ENCODE measurements at places on chromosomes 11 and 22.
A peak's percentile ranks its signal among the peaks of the same experiment; 100 is the strongest.

GRCh38 chr11:16195651-16196050, 160.7 kb downstream of the SOX6 start:
- DNase-seq, result no peak

DNA sequence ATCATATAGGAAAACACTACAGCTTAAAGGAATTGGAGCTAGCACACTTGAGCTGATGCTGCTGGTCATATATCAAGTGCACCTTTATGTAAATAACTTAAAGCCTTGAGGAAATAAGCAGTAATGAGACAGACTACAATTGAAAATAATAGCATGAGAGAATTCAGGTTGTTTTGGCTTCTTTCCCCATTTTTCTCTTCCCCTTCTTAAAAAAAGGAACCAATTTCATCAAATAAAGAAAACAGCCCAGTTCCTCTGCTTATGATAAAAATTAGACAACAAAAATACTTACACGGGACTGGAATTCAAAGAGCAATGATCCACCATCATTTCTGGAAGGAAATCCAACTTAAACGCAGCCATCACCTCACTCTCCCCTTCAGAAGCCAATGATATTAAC, 50.2 kb upstream of the RAPSN start:
- no peak for DNase-seq

DNA sequence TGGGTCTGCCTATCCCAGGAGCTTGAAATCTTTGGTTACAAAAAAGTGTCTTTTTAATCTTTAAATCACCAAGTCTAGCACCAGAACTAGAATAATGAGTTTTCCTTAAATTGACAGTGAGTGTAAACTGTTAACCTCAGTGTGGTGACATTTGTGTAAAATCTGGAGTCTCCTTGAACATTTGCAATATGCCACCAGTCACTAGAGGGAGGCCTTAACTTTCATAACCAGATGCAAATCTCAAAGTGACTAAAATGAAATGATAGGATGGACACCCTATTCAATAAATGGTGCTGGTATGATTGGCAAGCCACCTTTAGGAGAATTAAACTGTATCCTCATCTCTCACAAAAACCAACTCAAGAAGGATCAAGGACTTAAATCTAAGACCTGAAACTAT, 8.3 kb upstream of the SCGB1D2 start:
- DNase-seq, result no peak

- DNase-seq, result no peak
Observed at GRCh38 chr11:10454878-10455631, at the start of gene AMPD3. TSS of gene AMPD3 (plus strand) at chr11:10455264. CDS start at chr11:10461520, 6,256 bp downstream.

GRCh38 chr22:42536166-42536565, 16.6 kb upstream of the RRP7A start:
- no peak for DNase-seq

- no peak for DNase-seq
Observed at GRCh38 chr11:133386262-133386661, 146.0 kb downstream of the OPCML start.

DNA sequence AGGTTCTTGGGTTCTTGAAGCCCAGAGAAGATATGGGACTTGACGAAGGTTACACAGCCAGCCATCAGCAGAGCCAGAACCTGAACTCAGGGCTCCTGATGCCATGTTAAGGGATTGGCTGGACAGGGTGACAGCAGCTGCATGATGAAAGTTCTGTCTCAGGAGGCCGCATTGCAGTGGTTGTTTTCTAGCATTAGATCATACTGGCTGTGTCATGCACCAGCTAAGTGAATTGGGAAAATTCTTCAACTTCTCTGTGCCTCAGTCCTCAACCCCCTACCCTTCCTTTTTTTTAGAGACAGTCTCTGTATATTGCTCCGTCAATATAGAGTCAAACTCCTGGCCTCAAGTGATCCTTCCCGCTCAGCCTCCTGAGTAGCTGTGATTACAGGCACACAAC, 5.4 kb upstream of the LTBP3 start:
- no peak for DNase-seq

DNA sequence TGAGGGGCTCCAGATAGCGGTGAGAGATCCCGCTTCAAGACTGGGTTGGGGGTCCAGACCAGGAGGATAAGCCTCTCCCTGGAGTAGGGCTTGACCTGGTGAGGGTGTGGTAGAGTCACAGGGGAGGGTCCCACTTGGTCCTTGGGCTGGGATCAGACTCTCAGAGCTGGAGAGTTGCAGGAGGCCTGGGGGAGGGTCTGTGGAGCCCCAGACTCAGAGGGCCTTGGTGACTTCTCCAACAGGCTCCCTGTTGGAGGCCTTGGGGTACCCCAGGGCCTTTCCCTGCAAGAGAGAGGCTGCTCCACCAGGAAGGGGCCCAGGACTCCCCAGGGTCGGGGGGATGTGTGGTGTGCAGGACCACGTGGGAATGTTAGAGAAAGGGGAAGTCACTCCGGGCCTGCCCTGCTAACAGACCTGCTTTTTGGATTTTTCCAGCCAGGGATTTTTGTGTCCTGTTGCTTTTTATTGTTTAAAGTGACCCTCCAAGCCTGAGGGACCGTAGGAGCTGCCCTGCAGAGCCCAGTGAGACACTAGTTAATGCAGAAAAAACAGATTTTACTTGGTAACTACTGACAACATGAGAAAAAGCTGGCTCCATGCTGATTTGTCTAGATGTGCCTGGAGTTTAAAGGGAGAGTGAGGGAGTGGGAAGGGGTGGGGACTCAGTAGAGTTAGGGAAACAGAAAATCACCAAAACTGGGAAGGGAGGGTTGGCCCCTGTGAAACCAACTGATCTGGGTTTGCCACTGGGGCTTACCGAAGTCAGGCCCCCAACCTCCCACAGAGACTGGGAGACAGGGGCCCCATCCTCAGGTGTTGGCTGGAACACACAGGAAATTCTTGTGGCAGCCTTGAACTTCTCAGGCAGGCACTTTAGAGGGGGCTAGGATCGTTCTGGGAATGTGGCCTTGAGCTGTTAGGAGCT, 801 bp upstream of the TXNRD2 start:
- peak; percentile 48 for DNase-seq

DNA sequence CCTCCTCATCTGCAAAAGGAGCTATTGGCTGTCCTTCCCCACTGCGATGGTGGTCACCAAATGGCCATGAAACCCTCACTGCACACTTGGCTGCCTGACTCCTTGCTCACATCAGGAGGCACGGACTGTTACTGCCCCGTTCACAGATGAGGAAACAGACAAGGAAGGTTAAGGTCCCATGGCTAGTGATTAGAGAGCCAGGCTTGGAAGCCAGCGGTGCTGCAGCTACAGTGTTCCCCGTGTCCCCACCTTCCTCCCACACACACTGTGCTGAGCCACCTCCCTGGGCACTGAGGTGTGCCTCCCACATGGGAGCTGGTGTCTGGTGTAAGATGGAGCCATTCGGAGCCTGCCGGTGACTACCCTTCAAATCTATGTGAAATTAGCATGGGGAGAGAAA, 2.6 kb downstream of the ARHGAP8 start:
- DNase-seq, result no peak

- DNase-seq, result no peak
Observed at GRCh38 chr11:20627701-20628100, 28.3 kb downstream of the SLC6A5 start.

DNA sequence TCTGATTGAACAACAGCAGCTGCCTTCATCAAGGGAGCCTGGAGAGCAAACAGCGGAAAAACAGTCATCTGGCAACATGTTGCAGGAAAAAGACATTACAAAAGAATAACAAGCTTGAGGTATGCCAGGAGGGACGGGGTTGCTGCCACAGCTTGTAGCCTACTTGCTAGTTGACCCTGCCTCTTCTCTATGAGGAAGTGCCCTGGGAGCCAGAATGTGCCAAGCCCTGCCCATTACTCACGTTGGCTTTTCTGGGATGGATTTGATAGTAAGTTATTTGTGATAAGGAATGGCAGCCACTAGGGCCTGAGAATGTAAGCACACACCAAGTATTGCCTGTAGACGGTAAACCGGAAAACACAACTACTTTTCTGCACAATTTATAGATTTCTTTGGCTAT, 113.5 kb upstream of the KIRREL3 start:
- DNase-seq, result no peak

GRCh38 chr11:116618461-116618860, 154.3 kb downstream of the BUD13 start:
- DNase-seq, result no peak

GRCh38 chr22:38845004-38845740, 1.3 kb upstream of the NPTXR start:
- no peak for DNase-seq

DNA sequence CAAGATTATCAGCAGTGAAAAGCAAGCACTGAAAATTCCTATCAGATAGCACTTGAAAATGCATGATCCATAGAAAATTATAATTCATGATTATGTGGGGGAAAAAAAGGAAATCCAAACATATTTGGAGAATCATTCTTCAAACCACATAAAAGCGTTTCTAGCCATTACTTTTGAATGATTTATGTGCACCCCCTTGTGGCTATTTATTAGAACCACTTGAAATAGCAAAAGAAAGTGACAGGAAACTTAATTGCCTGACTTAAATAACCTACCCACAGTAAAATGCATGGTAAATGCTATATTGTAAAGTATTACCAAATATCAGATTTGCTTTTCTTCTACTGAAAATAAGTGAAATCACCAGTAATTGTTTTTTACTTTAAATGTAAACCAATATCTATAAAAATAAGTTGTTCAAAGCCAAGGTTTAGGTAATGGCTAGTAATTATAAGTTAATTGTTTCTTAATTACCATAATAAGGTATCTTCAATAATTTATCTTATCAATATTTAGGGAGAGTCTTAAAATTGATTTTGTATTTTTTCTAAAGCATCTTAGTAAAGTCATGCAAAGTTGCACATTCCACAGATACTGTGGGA, 168.5 kb downstream of the ARHGAP42 start:
- DNase-seq, result no peak

- DNase-seq, result no peak
Observed at GRCh38 chr11:110298301-110298765, 1.9 kb upstream of the RDX start.

- peak; percentile 79 for DNase-seq
Observed at GRCh38 chr11:69642913-69643632, 2.1 kb downstream of the CCND1 start.

DNA sequence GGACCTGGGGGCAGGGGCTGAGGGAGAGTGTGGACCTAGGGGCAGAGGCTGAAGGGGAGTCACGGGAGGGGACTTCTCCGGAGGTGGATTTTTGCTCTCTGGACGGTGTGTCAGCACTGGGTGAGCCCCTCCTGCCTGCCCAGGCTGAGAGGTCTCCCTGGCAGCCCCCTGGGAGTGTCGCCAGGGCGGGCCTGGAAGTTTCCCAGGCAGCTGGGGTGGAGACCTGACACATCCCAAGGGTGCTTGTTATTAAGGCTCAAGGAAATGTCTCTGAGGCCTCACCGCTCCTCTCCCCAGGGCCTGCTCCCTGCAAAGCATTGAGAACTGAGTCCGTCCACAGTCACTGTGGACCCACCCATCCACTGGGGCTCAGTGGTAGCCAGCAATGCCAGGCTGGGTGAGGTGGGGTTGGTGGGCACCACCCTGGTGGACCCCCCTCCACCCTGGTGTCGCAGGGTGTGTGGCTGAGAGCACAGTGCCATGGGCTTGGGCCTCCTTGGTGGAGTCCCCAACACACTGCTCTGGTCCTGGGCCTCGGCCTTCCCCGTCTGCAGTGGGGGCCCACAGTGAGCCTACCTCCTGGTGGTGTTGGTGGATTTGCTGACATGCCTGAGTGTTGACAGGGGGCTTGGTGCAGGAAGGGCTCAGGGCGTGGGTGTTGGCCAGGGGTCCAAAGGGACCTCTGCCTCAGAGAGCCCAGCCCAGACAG, 2.5 kb downstream of the CD81 start:
- no peak for DNase-seq

GRCh38 chr11:134202661-134203060, 21.1 kb downstream of the NCAPD3 start:
- no peak for DNase-seq

DNA sequence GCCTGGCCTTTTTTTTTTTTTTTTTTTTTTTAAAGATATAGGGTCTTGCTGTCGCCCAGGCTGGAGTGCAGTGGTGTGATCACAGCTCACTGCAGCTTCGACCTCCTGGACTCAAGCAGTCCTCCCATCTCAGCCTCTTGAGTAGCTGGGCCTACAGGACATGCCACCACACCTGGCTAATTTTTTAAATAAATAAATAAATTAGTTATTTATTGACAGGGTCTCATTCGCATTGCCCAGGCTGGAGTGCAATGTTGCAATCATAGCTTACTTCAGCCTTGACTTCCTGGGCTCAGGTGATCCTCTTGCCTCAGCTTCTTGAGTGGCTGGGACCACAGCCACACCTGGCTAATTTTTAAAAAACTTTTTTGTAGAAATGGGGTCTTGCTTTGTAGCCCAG, 10.5 kb downstream of the AP2A2 start:
- DNase-seq, result no peak

DNA sequence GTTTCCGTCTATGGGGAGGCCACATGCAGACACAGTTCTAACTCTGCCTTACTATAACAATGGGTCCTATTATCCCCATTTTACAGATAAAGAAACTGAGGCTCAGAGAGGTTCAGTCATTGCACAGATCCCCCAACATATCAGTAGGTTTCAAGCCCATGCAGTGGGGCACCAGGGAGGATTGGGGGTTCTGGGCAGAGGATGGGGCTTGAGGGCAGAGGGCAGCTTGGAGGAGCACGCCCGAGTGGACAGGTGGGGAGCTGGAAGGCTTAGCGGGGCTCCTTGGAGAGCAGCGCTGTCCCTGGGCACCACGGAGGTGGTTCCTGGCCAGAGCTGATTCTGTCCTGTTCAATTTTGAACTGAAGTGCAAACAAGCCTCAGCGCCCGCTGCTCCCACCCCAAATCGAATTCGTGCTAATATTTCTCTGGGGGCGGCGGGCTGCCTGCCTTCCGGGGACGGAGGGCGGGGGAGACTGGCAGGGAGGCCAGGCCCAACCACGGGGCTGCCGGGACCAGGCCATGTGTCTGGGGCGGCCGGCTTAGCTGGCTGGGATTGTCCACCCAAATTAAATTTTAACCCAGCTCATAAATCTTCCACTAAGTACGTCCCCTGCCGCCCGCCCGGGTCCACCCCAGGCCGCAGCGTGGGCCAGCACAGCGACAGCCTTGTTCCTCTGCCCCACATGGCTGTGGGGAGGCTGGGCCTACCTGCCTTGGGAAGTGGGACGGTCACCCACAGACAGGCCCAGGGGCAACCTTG, 49.4 kb downstream of the FLRT1 start:
- DNase-seq, result no peak

DNA sequence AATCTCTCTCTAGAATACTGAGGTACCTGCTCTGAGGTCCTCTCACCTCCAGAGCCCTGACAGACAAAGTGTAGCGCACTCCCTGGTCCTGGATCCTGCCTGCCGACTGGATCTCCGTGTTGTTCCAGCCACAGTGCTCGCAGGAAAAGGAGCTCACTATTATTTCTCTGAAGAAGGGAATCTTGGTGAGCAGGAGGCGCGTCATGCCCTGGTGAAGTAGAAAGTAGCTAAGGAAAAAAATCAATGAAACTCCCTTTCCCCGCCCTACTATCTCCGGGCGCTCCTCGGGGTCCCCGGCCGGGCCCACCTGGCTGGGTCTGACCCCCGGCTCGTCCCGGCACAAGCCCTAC, 412 bp downstream of the ZPR1 start:
- DNase-seq, result no peak

DNA sequence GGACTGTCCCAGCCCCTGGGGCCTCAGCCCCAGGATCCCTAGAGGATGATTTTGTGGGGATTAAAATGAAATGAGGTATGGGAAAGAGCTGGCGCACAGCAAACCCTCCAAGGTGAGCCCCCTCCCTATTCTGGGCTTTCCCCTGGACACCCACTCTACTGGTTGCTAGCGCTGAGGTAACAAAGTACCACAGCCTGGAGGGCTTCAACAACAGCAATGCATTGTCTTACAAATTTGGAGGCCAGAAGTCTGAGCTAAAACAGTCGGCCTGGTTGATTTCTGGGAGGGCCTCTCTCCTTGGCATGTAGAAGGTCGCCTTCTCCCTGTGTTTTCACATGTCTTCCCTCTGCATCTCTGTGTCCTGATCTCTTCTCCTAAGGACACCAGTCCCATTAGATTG, 913.6 kb downstream of the NTM start:
- no peak for DNase-seq
